DMS53 (cell line): ENCODE measurements at places on chromosomes 1 and 21.
A peak's percentile ranks its signal among the peaks of the same experiment; 100 is the strongest.

- DNase-seq = peak; percentile 34
Observed at GRCh38 chr1:232511172-232511571, 118.8 kb downstream of the SIPA1L2 start.

GRCh38 chr21:31730712-31731055, 1.2 kb downstream of the SCAF4 start:
- DNase-seq = peak; percentile 48

DNA sequence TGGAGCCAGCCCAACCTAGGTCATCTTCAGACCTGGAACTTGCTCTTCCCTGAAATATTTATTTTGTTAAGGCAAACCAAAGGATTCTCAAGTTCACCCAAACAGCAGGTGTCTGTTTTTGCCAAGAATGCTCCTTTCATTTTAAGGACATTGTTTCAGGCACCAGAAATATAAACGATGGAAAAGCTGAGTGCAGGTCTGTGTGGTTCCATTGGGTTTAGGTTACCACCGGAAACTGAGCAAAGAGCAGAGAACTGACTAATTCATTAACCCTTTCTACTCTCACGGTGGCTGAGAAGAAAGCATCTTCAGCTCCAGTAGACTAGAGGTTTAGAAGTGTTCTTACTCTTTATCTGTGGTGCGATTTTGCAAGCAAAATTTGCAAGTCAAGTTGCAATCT, 38.0 kb upstream of the ZC3H11B start:
- no peak for DNase-seq

- DNase-seq = peak; percentile 86
Observed at GRCh38 chr1:28248273-28249012, 10.9 kb upstream of the SESN2 start.

GRCh38 chr1:16178596-16179497, 23.0 kb upstream of the EPHA2 start:
- DNase-seq = peak; percentile 73

GRCh38 chr1:43708002-43708410, 670 bp downstream of the ST3GAL3 start:
- DNase-seq = no peak

DNA sequence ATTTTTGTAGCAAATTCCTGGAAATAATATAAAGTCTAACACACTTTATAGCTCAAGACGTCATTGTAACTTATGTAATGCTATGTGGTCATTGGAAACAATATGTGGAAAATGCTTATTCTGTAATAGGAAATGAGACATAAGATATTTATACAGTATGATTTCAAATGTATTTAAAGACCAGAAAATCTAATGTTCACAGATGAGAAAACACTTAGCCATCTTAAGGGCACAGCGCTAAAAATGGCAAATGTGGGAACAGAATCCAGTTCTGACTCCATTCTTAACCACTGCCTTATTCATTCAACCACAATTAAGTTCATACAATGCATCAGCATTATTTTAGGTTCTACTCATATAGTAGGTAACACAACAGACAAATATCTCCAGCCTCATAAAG, 12.5 kb downstream of the CSDE1 start:
- no peak for DNase-seq

GRCh38 chr1:18093646-18094045, 14.0 kb upstream of the IGSF21 start:
- no peak for DNase-seq

- peak; percentile 98 for DNase-seq
Observed at GRCh38 chr1:58785442-58786058, 1.7 kb upstream of the JUN start.

- DNase-seq = no peak
Observed at GRCh38 chr1:21882721-21883415, 54.2 kb downstream of the HSPG2 start.

- peak; percentile 32 for DNase-seq
Observed at GRCh38 chr1:47875036-47875435, 122.1 kb downstream of the TRABD2B start.
